ENCODE measurements at places on chromosomes 3 and 15. TPM values are rescaled to one million over a fixed set of nuclear protein-coding genes. Genes with fewer than 3 reads are reported as not detected.

- DNase-seq, result no peak
These were observed 20.6 kb upstream of the FBLN2 start for GRCh38 chr3:13528217-13528867.

- no peak for DNase-seq
These were observed 67.9 kb downstream of the CRTC3 start for GRCh38 chr15:90597577-90597976.

Gene MINAR1
- total RNA-seq, result 3.6 TPM

Gene PTPRG
- 81.4 TPM for total RNA-seq

Gene SLC28A1
- total RNA-seq, result not detected

DNA sequence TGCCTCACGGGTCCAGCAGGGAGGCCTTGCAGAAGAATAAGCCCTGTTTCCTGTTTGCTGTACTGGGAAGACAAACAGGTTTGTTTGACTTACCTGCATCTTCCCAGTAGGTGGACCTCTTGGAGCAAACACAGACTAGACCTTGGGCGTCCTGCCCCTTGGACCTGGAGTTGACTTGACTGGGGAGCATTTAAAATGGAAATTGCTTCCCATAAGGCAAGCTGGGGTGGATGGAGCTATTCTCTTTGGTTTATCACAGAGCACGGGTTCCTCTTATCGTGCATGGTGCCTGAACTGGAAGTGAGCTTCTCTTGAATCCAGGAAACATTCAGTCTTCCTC lies 151.4 kb downstream of the RPLP1 start:
- no peak for DNase-seq

Gene DTX3L
- 4.5 TPM for total RNA-seq

GRCh38 chr3:127529346-127530188 lies 61.0 kb downstream of the TPRA1 start:
- DNase-seq, result no peak

GRCh38 chr15:73621286-73621826 lies 11.8 kb downstream of the NPTN start:
- DNase-seq, result no peak

- no peak for DNase-seq
These were observed 16.5 kb upstream of the CLK3 start for GRCh38 chr15:74599156-74599555.

Gene GPR160
- 2.5 TPM for total RNA-seq
